ENCODE measurements at places on chromosomes 7 and 10.

DNA sequence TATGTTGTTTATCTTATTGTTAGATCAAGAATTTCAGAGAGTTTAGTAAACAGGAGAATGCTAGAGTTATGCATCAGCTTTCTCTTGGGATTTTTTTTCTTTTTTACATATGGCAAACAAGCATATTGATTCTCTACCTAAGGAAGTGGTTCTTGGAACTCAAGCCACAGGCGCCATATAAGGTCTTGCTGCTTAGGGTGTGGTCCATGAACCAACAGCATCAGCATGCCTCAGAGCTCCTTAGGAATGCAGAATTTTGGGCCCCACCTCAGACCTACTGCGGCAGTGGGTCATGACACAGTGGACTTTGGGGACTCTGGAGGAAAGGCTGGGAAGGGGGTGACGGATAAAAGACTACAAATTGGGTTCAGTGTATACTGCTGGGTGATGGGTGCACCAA, 230.8 kb downstream of the SKAP2 start:
- no peak for DNase-seq

DNA sequence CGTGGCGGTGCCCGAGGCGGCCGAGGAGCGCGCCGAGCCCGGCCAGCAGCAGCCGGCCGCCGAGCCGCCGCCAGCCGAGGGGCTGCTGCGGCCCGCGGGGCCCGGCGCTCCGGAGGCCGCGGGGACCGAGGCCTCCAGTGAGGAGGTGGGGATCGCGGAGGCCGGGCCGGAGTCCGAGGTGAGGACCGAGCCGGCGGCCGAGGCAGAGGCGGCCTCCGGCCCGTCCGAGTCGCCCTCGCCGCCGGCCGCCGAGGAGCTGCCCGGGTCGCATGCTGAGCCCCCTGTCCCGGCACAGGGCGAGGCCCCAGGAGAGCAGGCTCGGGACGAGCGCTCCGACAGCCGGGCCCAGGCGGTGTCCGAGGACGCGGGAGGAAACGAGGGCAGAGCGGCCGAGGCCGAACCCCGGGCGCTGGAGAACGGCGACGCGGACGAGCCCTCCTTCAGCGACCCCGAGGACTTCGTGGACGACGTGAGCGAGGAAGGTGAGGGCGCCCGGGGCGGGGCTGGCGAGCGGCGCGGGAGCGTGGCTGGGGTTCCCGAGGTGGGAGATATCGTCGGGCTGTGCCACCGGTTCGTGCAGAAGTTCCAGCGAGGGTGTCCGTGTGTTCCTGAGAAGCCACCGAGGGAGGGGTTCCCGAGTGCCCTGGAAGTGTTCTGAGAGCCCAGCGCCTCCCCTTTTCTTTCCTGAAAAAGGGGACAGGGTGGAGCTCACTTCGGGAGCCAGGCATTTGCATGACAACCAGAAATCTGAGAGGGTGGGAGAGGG, 495 bp downstream of the EIF3B start:
- DNase-seq, result no peak

- no peak for DNase-seq
These were observed 8.2 kb downstream of the CLDN12 start for GRCh38 chr7:90411510-90411909.

DNA sequence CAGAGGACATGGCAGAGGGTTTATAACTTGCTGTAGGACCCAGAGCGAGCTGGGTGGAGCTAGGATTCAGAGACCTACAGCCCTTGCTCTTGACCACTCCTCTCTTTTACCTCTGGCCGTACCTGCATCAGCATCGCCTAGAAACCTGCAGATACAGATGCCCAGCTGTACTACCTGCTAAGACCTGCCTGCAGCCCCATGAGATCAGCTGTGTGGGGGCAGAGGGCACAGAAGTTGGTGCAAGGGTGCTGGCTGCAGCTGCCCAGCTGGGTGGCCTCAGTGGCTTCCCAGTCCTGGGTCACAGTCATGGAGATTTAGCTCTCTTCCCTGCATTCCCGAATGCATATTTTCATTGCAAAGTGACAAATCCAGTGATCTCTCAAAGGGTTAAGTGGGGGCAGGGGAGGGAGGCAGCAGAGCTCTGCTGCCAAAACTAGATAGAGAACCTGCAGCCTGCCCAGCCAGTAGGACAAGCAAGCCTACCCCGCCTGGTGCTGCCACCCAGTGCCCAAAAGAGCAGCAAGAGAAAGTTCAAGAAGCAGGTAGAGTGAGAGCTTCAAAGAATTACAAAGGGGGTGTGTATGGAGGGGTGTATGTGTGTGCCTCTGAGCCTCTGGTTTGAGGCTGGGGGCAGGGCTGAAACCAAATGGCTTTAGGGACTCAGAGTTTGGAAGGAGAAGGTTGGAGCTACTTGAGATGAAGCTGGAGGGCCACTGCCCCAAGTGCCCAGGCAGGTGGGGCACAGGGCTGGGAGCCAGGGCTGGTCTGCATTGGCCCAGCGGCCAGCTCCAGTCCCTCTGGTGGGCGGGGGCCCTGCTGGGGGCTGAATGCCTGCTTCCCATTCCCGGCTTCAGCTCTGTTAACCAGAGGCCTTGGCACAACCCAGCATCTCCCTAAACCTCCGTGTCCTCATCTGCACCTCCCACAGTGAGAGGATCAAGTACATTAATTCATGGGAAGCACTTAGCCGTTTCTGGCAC, 6.9 kb downstream of the FAM241B start:
- no peak for DNase-seq

DNA sequence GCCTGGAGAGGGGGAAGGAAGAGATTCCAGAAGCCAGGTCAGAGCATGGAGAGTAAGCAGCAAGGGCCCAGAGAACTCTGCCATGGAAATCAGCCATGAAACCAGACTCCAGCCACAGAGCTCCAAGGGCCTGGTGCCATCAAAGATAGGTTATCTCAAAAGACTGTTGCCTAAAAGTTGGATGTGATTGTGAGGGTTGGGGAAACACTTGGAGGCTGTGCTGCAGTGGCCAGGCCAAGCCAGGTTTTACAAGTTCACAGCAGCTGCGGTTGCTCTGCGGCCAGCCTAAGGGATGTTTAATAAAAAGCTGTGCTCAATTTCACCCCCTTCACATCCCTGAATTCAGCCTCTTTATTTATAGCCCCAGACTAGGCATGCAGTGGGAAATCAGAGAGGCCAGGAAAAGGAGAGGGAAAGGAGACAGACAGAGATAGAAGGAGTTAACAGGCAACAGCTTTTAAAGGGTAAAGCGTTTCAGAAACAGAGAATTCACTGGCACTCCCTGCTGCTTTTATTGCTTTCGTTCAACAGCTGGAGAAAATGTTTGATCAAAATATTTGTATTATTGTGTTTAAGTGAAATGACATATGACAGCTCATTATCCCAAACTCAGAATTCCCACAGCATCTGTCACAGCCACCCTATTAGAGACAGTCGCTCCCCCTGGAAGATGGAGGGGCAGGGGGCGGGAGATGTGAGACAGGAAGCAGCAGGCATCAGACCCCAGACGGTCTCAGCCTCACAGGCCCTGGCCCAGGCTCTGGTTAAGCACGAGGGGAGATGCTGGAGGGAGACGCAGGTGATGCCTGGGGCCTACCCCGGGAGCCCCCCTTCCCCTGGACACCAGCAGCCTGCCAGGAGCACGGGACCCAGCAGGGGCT, 140.1 kb downstream of the GLI3 start:
- peak; percentile 74 for DNase-seq

DNA sequence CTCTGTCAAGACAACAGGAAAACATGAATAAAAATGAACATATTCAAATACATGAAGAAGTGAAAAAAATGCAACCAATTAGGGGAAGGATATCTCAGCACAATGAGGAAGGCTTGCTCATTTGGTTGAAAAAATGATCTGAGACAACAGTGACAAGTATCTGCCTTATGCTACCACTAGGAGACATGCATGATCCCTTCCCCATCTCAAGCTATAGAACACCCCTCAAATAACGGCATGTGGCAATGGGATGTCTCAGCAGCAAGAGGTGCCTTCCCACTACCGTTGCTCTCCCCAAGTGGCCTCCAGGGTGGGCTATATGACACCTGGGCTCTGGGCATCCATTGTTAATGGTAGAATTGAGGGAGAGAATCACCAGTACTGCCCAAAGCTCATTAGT, 98.1 kb upstream of the RSU1 start:
- no peak for DNase-seq

DNA sequence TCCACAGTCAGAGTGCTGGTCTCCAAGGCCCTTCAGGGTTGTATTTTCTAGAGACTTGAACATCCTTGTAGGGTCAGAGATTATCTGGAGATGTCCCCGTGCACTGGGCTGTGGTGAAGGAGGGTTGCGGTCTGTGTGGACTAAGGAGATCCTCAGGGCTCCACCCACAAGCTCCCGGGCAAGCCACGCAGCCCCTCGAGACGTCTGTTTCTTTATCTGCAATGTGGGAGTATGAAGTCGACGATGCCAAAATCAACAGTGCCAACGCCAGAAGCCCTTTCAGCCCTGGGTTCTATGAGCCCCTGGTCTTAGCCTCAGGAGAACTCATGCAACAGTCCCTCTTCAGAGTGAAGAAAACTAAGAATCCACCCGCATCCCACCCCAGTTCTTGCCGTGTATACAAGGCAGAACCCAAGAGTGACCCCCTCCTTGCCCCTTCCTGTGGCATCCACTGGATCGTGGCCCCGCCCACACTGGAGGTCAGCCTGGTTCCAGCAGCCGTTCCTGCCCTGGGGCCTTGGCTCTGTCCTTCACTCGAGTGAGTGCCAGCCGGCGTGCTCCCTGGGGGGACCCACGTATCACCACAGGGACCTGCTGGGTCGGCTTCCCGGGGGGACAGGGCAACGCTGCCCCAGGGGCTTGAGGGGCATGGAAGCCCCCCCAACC, 6.0 kb upstream of the SHH start:
- no peak for DNase-seq

DNA sequence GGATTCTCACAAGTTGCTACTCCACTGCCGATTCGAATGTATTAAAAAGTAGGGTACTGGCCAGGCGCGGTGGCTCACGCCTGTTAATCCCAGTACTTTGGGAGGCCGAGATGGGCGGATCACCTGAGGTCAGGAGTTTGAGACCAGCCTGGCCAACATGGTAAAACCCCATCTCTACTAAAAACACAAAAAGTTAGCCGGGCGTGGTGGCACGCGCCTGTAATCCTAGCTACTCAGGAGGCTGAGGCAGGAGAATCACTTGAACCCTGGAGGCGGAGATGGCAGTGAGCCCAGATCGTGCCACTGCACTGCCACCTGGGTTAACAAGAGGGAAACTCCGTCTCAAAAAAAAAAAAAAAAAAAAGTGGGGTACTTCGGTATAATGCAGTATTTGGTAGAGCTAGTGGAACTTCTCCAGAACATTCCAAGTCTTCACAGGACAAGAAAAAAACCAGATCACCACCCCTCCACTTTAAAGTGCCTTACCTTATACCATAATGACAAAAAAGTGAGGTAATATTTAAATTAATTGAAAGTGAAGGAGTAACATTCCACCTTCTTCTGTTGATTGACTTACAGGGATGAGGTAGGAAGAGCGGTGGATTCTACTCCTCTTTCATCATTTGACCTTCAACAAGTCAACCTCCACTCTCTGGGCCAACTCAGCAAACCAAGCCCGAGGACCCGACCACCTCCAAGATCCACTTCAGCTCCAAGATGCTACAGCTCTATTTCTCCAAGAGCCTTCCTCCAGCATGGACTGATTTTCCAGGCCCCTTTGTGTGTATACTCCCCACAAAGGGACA, 2.0 kb downstream of the BAZ1B start:
- DNase-seq, result no peak

- DNase-seq, result no peak
These were observed 57.1 kb downstream of the KIF5B start for GRCh38 chr10:31999070-31999660.

- no peak for DNase-seq
These were observed 227.2 kb downstream of the CSTF2T start for GRCh38 chr10:51472154-51472553.

- DNase-seq, result no peak
These were observed 164.3 kb upstream of the NPSR1 start for GRCh38 chr7:34493752-34494151.

GRCh38 chr10:57362811-57363210, 904.9 kb downstream of the IPMK start:
- DNase-seq, result no peak

GRCh38 chr10:49131507-49132361, 2.1 kb downstream of the FAM170B start:
- no peak for DNase-seq

DNA sequence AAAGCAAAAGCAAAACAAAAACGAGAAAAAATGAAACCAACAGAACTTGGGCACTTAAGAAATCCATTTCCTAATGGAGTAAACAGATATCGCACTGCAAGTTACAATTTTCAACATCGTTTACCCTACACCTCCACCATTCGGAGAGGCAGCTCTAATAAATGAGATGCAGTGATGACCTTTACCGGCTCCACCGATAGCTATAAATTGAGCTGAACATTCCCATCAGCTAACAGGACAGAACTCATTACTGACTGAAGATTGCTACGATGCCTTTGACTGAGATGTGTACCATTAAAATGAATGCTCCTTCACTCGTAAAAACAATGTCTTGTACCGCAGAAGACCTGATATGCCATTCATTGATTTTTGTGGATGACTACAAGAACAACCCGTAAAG, 465.6 kb downstream of the DPP6 start:
- no peak for DNase-seq

DNA sequence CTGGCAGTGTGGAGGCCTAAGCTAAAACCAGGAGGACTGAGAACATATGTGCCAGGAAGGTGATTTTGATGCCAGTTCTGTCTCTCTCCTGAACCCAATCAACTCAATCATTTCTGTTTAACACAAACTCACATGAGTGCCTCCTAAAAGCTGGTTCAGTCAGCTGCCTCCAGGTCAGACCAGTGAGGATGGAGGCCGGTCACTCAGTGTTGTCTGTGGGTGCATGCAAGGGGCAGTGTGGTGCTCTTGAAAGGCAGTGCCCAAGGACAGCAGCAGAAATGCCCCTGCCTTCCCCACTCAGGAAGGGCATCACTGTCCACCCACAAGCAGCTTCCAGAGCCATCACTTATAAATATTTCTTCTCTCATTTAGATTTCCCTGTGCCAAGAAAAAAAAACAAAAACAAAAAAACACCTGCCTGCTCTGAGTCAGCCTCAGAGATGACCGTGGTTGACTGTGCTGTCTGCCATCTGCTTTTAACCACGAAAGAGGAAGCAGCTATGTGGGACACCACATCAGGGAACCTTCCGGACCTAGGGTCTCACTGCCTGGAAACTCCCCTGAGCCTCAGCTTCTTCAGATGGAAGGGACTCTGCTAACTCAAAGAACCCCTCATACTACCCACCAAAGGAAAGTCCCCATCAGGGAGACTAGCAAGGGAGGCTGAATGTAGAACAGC, 39.1 kb downstream of the VOPP1 start:
- peak; percentile 49 for DNase-seq

DNA sequence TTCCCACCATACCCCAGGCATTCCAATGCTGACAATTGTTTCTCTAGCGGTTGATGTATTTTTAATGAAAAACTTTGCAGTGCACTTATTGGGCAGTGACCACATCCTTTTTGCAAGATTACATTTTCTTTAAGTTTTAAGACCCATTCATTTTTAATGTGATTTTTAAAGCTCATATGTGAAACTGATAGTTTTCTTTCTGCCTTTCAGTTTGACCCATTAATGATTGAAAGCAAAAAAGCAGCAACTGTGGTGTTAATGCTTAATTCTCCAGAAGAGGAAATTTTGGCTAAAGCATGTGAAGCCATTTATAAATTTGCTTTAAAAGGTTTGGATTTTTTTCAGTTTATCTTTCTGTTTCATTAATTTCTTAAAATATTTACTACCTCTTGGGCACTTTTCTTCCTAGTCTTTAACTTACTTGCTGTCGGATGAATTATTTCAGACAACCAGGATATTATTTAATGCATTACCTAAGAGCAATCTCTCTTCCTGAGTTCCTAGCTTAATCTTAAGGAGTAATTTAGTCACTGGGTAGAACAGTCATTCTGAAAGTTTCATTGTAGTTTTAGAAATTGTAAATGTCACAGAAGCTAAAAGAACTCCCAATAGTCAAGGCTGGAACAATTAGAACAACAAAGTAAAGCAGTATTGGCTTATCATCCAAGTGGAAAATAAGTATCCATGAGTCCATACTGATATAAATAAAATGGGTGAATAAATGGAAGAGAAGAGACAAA, 18.3 kb downstream of the ARMC3 start:
- no peak for DNase-seq

Data from AG10803 (cell line).